Stimulated activated CD8-positive, alpha-beta memory T cell treated with anti-CD3 and anti-CD28 coated beads, Interleukin-7, amount 100 ng/mL, for 24 hours (primary cell): ENCODE measurements at places on chromosomes 5 and 9.

DNA sequence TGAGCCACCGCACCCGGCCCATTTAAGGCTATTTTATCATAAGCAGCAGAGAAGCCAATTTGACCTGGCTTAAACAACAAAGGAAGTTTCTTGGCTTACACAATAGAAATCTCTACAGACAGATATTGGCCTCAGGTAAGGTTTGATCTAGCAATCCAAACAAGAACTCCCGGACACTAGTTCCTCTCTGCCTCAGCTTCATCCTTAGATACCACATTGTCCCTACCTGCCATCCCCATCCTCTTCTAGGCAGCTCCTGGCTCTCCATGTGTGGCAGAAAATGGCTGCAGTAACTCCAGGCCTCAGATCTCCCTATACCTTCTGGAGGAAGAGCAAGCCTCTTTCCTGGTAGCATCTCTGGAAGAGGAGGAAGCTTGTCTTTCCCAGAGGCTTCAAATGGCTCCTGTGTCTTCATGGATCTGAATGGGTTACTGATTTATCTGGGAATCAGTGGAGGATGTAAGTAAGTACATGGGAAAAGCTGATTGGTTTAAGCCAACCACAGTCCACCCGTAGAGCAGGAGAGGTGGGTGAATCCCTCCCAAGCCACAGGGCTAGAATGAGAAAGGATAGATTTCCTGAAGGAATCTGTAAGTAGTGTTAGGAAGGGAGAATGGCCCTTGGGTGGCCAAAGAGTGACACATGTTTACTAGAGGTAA lies 26.7 kb upstream of the AOPEP start:
- no peak for DNase-seq

DNA sequence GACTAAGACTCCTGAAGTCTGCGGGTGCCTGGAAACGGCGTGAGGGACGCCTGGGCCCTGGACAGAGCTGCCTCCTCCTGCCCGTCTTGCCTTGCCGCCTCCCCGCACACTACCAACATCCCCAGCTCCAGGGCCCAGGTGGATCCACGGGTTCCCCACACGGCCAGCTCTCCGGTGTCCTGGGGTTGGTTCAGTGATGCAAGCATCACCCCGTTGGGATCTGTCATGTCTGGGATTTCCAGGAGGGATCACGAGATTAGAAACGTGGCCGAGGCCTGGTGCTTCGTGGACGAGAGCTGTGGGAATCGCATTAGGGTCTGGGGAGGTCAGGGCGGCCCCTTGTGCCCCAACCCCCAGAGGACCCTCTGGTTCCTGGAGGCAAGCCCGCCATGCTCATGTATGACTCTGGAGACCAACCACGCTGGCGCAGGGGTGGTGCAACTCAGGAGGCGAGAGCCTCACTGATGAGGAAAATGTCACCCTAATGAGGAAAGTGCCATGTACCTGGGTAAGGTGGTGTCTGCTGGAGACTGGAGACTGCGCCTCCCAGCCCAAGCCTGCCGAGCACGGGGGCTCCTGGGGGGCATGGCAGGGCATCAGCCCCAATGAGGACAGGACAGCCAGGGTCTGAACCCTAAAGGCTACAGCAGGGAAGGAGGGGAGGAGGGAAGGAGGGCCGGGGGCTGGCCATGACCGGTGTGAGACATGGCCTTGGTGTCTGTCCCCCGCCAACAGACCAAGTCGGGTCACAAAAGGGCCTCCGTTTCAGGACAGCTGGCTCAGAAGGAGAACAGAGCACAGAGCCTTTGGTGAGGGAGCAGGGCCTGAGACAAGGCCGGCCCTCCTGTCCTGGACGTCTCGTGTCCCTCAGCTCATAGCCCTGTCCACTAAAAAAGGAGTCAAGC lies 31.9 kb upstream of the SLC6A19 start:
- DNase-seq, result no peak

DNA sequence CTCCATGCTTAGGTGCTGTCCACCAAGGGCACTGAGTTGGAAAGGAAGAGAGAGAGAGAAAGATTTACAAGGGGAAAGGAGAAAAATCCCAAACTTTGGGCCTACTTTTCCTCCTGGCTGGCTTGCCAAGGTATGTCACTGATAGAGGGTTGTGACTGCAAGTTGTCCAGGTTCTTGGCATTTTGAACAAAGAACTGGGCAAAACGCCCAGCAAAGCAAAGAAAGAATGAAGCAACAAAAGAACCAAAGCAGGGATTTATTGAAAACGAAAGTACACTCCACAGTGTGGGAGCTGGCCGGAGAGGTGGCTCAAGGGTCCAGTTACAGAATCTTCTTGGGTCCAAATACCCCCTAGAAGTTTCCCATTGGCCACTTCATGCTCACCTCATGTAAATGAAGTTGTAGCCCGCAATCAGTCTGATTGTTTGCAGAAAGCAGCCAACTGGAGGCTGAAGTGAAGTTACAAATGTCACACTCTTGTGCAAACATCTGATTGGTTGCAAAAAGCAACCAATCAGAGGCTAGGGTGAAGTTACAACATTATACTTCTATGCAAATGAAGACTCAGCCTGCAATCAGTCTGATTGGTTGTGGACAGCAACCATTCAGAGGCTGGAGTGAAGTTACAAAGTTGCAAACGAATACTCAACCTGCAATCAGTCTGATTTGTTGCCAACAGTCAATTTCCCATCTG lies 263.5 kb downstream of the YTHDC2 start:
- no peak for DNase-seq

DNA sequence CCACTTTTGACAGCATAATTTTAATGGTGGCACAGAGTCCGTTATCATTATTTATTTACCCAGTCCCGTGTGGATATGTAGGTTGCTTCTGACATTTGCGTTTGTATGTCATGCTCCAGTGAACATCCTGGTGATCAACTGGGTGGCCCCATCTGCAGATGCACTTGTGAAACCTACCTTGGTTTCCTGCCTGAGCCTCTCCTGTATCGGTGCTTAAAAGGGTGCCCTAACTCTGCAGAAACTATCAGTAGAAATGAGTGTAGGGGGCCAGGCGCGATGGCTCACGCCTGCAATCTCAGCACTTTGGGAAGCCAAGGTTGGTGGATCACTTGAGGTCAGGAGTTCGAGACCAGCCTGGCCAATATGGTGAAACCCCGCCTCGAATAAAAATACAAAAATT lies 92.1 kb upstream of the IER5L start:
- DNase-seq, result no peak

GRCh38 chr5:147203213-147203612 lies 31.6 kb upstream of the STK32A start:
- no peak for DNase-seq

DNA sequence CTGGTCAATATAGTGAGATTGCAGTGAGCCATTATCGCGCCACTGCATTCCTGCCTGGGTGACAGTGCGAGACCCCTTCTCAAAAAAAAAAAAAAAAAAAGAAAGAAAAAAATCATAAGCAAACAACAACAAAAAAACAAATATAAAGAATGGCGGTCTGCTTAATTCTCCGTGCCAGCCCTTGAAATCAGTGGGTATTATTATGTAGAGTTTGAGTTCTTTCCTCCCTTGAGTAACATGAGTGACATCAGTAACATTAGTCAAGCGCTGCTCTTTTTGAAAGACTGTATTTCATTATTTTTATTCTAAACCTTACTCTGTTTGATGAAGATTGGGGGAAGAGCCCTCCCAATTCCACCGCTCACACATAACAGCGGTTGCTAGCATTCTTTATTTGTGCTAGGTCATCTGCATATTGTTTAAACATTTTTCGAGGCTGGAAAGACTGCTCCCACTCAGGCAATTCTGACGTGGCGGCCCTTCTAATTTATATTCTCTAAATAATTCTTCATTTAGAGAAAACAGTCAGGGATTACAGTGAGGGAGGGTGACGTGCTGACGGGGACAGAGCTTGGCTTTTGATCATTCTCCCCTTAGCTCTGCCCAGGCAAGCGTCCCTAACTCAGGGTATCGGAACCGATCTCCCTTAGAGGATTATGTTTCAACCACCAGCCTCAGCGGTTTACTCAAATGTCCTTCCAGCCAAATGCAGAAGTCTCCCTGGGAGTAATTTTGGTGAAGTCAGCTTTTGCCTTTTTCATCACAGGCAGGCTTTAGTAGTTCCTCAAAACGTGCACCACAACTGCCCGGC lies 860 bp upstream of the MARCHF6 start:
- no peak for DNase-seq

DNA sequence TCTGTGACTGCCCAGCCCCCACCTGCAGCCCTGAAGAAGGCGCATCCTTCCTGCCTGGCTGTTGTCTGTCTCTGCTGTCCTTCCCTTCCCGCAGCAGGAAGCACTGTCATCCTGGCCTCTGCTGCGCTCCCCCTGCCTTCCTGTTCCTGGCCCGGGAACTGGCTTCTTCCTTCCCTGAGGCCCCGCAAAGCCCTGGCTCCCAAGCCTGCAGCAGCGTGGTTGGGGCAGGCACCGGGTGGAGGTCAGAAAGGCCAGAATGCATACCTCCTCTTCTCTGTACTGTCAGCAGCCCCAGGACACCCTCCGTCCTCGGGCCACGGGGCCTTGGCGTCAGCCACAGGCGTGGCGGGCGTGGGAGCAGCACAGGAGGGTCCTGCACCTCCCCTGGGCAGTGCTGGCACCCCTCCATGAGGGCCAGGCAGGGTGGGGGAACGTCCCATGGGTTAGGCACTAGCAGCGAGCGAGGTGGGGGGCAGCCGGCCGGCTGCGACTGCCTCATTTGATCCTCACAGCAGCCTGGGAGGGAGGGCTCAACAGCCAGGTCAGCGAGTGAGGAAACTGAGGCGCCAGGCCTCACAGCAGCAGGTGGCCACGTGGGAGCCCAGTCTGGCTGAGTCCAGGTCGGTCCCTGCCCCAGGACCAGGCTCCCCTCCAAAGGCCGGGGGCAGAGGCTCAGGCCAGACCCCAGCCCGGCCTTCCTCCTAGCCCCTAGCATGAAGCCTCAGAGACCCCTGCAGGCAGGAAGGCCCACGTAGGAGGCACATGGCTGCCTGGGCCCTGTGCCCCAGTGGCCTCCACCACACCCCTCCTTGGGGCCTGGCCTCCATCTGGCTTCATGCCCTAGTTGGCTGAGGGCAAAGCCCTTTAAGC lies 9.4 kb downstream of the FLT4 start:
- no peak for DNase-seq

DNA sequence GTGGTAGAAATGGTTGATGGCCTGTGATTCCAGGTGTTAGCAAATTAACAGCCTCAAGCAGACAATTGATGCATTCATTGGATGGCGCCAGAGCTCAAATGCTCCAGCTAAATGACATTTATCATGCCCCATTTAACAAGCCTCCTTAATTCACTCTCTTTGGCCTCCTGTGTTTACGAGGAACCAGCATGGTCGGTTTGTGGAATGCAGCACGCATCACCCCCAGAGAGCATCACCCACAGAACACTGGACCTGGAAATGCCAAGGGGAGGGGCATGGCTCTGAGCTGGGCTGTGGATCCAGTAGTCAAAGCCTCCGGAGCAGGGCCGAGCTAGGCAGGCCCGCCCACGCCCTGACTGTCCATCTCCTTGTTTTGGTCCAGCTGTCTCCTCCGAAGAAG lies 434.0 kb downstream of the GADD45G start:
- DNase-seq, result no peak

DNA sequence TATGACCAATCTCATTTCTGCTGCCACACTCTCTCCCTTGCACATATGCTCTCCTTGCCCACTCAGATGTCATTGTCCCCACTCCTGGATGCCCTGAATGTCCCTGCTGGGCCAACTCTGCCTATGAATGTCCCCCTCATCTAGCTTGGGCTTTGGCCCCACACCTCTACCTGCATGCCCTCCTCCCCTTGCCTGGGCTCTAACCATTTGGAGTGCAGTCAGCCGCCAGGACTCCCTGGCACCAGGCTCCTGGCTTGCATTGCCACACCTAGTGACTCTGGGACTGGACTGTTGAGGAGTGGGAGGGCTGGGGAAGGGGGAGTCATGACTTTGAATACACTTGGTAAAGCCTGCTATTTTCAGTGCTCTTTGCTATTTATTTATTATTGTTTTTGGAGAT lies 41.6 kb upstream of the POMT1 start:
- DNase-seq, result no peak

- DNase-seq, result peak; percentile 25
These were observed 747 bp downstream of the LRSAM1 start for GRCh38 chr9:127451858-127452656.
